NCI-H187 (cell line): ENCODE measurements at places on chromosomes 1 and 21.
A peak's percentile ranks its signal among the peaks of the same experiment; 100 is the strongest.

DNA sequence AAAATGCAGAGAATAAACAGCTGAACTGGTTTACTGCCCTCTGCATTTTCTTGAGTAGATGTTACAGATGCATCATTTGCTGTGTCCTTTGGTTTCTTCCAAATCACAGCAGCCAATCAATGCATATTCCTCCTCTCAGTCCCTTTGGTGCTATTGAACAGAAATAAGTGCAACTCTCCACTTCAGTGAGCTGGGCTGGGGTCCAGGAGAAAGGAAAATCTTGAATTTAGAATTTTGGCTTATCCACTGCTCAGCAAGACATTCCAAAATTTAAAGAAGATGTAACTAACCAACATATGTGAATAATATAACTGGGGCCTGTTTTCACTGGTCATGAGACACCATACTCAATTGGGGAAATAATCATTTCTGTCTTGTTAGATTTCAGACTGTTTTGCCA lies 39.2 kb downstream of the PRMT6 start:
- no peak for DNase-seq

DNA sequence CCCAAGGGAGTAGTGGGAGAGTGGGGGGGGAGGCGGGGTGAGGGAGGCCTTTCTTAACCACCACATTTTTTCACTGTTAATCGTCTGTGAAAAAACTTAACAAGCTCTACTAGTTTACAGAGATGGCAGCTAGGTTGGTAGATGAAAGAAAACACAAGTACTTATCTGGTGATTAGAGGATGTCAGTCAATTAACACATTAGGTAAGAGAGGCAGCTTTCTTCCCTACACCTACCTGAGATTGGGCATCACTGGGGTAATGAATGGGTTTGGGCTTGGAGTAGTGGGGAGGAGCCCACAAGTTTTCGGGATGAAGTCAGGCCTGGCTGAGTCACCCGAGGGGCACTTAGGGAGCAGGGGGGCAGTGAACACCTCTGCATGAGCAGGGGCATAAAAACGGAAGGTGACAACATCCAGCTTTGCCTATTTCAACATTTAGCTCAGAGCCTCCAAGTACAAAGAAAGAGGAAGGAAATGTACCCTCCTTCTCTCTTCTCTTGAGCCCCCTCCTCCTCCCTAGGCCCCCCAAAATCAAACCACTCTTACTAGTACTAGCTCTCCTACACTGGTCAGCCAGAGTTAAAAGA lies 2.5 kb downstream of the LBR start:
- DNase-seq, result no peak

DNA sequence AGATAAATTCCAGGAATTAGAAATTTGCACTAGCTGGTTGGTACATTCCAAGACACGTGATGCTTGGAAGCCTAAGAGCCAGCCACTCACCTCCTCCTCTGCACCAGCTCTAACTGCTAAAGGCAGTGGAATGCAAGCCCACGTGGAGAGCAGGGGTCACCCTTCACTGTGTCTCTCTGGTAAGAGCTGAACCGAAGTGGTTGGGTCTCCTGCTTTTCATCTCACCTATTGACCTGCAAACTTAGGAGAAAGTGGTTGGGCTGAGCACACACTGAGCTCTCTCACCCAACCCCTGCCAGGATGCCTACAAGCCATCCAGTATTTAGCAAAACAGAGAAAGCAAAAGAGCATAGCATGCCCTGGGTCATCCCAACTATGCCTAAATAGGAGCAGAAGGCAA lies 19.3 kb downstream of the HAO2 start:
- no peak for DNase-seq

GRCh38 chr1:27153927-27154358 lies 982 bp downstream of the SLC9A1 start:
- DNase-seq, result no peak

DNA sequence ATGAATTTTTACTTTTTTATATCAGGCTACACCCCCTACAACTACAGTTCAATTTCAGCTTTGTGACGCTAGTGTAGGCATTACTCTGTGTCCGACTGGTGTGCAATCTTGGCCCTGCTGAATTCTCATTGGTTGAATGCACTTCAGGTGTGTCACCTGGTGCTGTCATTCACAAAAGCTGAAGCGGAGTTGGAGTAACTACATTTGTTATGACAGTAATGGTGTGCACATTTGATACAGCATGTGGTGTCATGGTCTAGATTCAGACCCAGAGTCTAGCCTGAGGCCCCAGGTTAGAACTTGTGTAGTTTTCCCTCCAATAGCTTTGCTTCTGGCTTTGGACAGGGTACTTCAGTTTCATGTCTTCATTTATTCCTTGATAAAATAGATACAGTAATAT lies 88.7 kb downstream of the C1orf94 start:
- DNase-seq, result no peak

DNA sequence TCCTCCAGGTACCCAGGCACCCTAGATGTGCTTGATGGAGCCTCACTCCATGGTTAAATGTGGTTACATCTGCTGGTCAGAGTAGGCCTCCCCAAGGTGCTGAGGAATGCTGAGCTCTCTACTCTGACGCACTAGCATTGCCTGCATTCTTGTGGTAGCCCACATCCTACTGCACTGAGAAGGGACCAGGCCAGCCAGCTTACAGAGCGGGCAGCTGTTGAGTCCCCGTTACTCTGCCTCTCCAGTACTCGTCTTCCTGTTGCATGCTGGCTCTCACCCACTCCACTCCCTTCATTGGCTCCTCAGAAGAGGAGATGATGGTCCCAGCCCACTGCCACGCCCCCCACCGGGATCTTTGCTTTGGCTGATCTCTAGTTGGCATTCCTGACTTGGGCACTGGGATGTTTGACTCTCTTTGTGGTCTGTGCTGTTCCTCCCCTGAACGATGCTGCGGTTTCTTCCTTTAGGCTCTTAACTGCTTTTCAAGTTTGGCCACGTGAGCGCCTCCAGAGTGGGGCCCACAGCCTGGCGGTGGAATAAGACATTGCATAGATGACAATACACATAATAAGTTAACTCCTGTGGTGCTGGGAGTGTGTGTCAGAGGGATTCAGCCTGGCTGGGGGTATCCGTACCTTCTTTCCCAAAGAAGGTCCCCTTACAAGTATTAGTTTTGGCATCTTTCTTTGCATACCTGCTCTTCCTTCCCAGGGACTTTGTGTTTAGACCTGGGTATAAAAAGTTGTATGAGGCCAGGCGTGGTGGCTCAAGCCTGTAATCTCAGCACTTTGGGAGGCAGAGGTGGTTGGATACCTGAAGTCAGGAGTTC lies 18.6 kb downstream of the AZIN2 start:
- peak; percentile 77 for DNase-seq

DNA sequence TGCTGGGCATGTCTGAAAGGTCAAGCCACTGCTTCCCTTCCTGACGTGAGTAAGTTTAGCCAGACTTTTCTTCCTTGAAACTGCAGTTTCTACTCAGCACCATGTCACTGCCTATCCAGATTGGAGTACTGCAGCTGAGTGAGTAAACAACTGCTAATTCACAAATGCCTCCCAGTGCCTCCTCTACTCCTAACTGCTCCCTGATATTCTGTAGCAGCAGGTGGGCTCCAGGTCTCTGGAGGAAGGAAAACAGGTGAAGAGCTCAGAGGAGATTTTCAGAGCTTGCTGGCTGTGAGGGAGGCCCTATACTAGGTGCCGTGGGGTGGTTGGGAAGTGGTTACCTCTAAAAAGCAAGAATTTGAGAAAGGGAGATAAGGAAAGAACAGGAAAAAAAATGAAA lies 96.5 kb downstream of the KIF14 start:
- no peak for DNase-seq

- no peak for DNase-seq
These were observed 78.0 kb downstream of the CDC14A start for GRCh38 chr1:100430325-100430756.

GRCh38 chr21:32534113-32534512 lies 51.2 kb downstream of the TCP10L start:
- DNase-seq, result no peak

DNA sequence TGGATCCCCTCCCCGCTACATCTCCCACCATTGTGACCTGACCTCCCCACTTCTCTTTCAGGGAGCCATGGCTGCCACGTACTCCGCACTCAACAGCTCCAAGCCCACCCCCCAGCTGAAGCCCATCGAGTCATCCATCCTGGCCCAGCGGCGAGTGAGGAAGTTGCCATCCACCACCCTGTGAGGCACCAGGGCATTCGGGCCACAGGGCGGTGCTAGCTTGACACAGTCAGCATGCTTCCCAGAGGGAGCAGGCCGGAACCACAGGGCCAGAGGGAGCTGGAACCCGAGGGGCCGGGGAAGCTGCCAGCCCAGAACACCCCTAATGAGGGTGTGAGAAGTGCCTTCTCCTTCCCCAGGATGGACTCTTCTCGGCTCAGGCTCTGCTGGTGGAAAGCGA lies 44.5 kb downstream of the RPS6KA1 start:
- DNase-seq, result no peak

- DNase-seq, result no peak
These were observed 25.2 kb upstream of the PADI4 start for GRCh38 chr1:17282836-17283235.

DNA sequence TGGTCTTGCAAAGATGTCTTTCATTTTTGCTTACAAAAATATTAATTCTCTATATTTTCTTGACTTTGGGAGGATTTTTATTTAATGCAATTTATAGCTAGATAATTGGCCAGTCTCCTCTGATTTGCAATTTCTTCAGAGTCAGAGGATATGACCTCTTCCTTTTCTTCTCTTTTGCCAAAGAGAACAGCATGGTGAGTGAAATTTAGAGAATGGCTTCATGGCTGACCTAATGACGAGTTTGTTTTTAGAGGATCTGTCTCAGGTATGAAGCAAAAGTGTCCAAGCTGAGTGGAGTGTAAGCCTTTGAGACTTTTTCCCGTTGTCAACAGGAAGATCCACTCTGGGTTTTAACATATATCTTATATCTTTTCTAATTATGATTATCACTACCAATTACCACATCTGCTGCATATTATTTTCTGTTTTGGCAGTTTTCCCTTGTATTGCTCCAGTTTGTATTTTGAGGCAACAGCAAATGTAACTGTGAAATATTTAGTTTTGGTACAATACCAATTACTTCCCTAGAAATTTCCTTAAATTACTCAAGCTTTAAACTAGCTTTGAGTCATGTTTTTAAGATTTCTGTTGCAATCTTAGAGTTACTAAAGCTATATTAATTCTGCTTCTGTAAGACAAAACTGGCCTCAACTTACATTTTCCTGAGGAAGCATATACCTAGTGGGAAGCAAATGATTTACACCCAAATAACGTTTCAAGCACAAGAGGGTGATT lies 332.8 kb upstream of the ZRANB2 start:
- DNase-seq, result no peak

DNA sequence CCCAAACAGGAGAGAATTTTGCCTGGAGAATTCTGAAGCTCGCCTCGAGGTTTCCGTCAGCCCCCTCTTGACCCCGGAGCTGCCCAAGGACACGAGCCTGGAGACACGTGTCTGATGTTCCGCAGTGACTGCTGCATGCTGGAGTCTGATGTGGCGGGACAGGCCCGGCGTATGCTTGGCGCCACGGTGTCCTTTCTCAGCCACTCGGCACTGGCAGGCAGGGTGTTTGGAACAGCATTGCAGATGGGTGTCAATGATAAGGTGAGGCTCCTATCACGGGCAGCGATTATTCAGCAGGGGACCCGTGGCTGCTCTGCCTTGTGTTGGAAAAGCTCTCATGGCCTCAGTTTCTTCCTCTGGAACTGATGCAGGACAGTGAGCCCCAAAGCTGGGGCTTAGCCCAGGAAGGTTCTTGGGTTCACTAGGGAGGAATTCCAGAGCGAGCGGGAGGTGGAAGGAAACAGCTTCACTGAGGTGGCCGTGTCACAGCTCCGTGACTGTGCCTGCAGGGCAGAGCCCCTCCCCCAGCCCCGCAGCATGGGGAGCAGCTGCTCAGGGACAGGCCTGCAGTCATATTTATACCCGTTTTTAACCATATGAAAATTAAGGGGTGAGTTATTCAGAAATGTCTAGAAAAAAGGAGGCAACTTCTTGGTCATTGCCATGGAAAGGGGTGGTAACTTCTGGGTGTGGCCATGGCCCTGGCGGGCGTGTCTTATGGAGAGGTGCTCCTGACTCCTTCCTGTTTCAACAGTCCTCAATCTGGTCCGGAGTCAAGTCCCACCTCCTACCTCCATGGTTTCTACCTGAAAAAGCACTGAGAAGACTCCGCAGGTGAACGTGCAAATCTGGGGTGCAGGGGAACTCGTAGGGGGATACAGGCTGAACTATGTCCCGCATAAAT lies 123.4 kb downstream of the SIK1 start:
- DNase-seq, result no peak
